Stimulated activated CD8-positive, alpha-beta memory T cell treated with anti-CD3 and anti-CD28 coated beads, Interleukin-4, amount 100 ng/mL, for 24 hours (primary cell): ENCODE measurements at places on chromosomes 12 and 14.

DNA sequence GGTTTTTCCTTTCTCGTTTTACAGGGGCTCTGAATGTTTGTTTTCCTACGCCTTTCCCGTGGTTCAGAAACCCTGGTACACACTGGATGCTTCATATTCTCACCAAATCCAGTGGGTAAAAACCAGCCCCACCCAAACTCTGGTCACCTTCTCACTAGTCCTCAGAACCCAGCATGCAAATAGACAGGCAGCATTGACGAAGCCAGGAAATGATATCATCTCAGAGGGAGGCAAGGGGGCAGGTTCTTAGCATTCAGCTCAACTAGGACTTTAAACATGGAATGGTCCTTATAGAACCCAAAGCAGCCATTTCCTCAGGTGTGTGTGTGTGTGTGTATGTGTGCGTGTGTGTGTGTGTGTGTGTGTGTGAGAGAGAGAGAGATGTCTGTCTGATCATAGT, 142.0 kb downstream of the KCNK10 start:
- DNase-seq, result no peak

- DNase-seq, result no peak
These were observed 140.5 kb upstream of the FKBP4 start for GRCh38 chr12:2654311-2654710.

- no peak for DNase-seq
These were observed 13.4 kb downstream of the UBC start for GRCh38 chr12:124901003-124901402.

DNA sequence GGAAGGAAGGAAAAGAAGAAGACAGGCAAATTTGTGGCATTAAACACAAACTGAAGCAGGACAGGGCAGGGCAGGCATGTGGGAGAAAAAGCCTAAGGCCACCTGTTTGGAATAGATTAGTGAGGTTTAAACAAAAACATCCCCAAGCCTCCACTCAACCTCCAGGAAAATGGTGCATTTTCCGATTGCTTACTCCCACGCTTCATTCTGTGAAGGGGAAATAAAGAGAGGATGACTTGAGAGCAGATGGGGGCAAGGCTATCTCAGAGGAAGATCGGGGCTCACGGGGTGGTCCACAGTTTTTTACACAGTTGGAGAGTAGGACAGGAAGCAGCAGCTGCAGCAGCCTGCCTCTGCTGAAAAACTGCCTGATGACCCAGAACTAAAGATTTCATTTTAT, 250.9 kb downstream of the DUSP6 start:
- no peak for DNase-seq

DNA sequence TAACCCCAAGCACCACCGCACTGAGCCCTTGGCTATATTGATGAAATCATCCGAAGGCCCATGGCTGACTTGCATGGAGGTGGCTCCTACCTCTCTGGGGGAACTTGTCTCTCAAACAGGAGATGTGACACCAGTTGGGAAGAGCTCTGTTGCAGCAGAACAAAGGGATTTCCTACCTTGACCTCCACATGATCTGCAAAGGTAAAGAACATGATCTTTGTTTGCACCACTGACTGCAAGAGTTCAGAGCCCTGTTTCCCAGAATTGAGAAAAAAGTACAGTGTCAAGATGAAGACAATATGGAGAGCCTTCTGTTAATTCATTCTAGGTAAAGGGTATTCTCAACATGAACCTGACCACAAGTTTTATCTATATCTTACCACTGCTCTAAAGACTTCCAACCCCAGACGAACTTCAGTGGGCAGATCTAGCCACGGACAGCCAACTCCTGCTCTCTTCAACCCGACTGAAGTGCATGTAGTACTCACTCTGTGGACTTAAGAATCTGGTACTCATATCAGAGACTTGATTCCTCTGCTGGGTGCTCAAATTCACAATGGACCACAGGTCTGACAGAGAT, 32.1 kb downstream of the ZFYVE26 start:
- no peak for DNase-seq

GRCh38 chr12:43840338-43840737, 4.5 kb downstream of the TMEM117 start:
- DNase-seq, result no peak

GRCh38 chr12:126483145-126484068, 1418.2 kb downstream of the AACS start:
- no peak for DNase-seq

GRCh38 chr12:120062976-120063579, 53.5 kb downstream of the RAB35 start:
- DNase-seq, result no peak

DNA sequence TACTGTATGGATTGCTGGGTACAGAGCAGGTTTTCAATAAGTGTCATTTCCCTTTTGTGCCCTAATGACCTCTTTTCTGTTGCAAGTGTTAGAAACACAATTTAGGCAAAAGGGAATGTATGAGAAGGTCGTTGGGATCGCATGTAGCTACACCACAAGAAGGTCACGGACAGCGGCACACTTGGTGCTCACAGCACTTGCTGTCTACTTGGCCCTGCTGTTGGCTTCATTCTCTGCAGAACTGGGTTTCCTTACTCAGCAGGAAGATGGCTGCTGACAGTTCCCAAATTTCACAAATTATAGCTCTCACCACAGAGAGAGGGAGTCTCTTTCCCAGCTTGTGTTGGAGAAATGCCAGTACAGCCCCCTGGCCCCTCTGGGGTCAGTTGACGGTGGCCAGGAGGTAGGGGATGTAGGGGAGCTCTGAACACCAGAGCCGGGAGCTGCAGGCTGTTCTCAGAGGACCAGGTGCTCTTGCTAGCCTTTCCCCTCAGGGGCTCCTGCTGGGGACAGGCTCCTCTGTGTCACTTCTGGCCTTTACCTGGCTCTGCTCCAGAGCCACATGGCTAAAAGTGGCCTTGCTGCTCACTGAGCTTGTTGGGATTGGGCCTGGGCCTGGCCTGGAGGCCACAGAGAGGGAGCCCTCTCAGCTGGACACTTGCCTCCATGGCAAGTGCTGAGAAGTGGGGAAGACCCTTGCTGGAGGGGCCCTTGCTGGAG, 50.9 kb upstream of the BCL7A start:
- DNase-seq, result no peak

GRCh38 chr12:102921240-102921639, 4.2 kb upstream of the PAH start:
- DNase-seq, result no peak

GRCh38 chr12:111201036-111201435, 167.9 kb downstream of the PHETA1 start:
- DNase-seq, result no peak

DNA sequence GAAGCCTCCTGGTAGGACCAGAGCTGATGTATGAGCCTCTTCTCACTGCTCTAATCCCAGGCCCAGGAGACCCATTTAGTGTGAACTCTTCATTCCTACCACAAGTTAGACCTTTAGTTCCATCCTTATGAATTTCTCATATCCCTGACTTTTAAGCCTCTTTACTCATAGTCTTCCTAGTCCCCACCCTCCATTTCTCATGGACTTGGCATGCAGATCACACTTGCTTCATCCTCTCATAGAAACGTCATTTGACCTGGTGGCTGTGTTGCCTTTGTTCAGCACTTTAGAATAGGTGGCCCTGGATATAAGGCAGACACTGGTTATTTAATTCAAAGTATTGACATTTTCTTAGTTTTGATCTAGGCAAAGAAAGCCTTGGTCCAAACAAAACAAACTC, 99.5 kb downstream of the SLC16A7 start:
- DNase-seq, result no peak

DNA sequence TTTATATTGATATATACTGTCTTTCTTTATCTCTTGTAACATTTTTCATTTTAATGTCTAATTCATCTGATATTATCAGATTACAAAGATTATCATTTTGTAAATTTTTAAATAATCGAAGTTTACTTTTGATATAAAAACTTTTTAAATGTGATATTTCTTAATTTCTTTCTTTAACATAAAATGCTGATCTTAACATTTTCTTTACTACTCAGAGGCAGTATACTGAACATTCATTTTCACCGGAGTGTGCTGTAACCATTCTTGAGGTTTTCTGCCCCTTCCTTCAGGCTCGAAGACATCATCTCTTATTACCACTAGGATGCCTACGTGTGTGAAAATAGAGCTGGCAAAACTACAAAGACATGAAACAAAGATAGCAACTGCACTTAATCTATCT, 186.9 kb downstream of the DIO2 start:
- no peak for DNase-seq

- no peak for DNase-seq
These were observed 37.9 kb downstream of the TSPAN9 start for GRCh38 chr12:3115078-3115477.

DNA sequence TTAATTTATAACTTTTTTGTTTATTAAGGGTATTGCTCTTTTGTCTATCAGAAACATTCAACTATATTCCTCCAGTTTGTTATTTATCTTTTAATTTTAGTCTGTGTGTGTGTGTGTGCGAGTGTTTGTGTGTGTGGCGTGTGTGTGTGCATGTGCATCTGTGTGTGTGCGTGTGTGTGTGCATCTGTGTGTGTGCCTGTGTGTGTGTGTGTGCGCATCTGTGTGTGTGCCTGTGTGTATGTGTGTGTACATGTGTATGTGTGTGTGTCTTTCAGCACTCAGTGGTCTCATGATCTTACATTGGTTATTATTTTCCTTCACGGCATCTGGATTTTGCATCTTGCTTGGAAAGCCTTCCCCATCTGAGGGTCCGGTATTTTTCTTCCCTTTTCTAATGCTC, 281.1 kb upstream of the RTL1 start:
- DNase-seq, result no peak

GRCh38 chr14:104689881-104690711, 678 bp downstream of the INF2 start:
- DNase-seq, result no peak

DNA sequence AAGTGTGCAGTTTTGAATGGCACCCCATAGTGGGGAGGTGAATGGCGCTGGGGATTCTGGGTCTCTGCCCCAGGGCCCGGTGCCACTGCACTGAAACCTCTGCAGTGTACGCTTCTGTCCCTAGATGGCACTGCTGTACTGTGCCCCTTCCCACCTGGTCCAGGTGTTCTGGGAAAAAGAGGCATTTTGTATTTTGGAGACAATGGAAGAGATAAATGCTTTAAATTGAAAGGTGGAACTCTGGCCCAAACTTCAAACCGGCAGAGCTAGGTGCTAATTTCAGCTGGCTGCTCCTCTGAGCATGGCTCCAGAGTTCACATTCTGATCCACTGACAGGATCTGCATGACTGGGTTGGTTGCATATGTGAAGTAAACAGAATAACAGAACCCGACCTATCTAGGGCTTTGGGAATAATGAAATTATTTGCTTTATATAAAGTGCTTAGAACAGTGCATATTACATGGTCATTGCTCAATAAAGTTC, 52.2 kb downstream of the KRT80 start:
- DNase-seq, result no peak

GRCh38 chr12:7190268-7191055, 976 bp downstream of the PEX5 start:
- no peak for DNase-seq

- no peak for DNase-seq
These were observed 77.8 kb downstream of the FERMT2 start for GRCh38 chr14:52873065-52873464.

DNA sequence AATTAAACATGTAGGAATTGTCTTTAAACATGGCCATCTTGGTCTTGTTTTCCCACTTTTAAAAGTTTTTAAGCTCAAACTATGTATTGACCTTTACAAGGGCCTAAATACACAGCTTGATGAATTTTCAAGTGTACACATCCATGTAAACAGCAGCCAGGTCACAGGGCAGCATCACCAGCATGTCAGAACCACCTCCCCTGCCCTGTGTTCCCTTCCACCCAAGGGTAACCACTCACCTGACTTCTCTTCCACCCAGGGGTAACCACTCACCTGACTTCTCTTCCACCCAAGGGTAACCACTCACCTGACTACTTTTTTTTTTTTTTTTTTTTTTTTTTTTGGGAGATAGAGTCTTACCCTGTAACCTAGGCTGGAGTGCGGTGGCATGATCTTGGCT, 4.6 kb downstream of the FBXW8 start:
- no peak for DNase-seq

GRCh38 chr12:125247477-125247876, 182.2 kb downstream of the AACS start:
- DNase-seq, result no peak

- DNase-seq, result no peak
These were observed 26.1 kb upstream of the STAC3 start for GRCh38 chr12:57276935-57277563.

DNA sequence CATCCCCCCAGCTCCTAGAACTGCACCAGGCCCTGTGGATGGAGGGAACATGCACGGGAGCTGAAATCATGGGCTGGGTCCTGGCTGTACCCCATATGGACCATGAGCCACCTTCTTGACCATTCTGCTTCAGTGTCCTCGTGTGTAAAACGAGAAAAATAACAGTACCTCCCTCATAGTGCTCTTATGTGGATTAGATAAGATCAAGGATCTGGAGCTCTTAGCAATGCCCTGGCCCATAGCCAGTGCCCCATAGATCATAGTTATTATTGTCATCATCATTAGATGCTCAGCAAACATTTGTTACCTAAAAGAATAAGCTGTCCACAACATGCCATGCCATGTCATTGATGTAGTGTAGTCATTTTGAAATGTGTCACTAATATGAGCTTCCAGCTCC, 71.3 kb downstream of the SYNE3 start:
- DNase-seq, result no peak

GRCh38 chr14:69107407-69108003, 45.4 kb downstream of the DCAF5 start:
- no peak for DNase-seq

DNA sequence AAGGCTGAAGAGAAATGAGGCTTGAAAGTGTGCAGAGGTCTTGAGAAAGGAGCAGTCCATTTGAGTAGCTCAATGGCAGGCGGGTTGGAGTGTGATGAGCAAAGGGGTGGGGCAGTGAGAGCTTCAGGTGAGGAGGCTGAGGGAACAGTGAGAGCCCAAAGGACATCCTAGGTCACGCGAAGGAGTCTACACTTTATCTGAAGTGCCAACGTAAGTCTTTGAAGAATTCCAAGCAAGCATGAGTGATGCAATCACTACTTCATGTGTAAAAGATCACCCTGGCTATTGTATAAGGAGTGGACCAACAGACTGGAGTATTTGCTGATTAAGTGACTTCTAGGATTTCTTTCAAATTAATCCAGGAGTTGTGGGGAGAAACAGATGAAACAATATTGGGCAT, 159.9 kb upstream of the HIF1A start:
- no peak for DNase-seq

DNA sequence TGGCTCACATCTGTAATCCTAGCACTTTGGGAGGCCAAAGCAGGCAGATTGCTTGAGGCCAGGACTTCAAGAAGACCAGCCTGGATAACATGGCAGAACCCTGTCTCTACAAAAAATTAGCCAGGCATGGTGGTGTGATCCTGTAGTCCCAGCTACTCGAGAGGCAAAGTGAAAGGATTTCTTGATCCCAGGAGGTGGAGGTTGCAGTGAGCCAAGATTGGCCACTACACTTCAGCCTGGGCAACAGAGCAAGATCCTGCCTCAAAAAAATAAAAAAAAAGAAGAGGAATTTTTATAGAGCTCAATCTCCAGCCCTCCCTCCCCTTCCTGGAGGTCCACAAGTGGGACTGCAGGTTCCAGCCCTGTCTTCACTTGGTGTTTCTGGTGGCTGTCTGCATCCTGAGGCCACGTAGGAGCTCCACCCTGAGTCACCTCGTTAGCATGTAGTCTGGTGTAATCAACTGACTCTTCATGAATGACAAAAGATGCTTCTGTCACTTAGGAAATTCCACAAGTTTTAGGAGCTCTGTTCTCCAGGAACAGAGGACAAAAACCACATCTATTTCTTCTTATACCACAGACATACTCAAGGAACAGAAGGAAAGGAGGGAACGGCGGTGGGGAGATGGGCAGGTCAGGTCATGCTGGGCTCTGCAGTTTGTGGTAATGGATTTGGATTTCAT, 16.2 kb downstream of the CCDC62 start:
- DNase-seq, result no peak
